Stimulated activated CD4-positive, alpha-beta T cell treated with anti-CD3 and anti-CD28 coated beads, Interleukin-15, amount 100 ng/mL, for 1 hour (primary cell): ENCODE measurements at places on chromosomes 12 and 14.

DNA sequence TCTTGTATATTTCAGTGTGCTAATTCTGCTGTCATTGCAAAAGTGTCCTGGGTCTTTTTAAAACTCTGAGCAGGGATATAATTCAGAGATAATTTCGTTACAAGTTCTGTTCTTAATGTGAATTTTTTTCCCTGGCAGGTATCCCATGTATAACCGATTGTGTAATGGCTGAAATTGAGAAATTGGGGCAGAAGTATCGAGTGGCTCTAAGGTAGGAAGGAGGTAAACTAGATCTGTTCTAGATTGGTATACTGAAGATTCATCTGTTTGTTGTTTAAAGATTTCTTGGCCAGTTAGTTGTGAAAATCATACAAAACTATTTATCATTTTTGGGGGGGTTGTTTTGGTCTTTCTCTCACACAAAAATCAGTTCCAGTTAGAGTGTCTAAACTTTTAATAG lies 10.2 kb downstream of the FCF1 start:
- DNase-seq: no peak

GRCh38 chr12:70758494-70758845 lies 121.2 kb upstream of the PTPRB start:
- DNase-seq: no peak

DNA sequence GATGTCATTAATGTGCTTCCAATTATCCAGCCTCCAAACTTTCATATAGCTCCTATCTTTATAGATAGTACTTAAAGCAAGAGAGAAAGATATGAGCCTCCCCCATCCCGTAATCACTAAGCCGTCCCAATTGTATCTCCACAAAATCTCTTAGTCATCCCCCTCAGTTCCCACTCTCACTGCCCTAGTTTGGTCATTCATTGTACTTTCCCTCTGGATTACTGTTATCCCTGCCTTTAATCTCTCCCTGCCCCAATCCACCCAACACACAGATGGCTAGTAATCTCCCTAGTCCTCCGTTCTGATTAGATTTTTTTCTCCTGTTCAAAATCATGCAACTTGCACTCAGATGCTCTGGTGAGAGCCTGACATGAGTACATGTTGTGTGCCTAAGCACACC lies 5.4 kb upstream of the BCAT1 start:
- DNase-seq: no peak

DNA sequence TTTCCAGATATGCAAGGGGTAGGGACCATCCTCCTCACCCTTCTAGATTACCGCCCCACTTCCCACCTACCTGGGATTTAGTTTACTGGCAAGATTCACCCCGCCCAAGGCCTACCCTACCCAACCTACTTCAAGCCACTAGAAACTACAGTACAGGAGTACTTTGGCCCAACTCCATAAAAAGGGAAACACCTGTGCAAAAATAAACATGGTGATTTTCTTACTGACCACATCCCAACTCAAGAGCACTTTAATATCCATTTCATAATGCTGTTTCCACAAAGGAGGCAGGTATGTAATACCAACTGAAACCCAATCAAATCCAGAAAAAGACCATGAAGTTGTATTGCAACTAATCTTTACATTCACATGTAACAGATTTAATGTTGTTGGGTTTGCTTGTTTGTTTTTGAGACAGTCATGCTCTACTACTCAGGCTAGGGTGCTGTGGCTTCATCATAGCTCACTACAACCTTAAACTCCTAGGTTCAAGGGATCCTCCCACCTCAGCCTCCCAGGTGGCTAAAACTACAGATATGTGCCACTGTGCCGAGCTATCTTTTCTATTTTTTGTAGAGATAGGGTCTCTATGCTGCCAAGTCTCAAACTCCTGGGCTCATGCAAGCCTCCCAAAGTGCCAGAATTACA lies 41.7 kb upstream of the RAP1B start:
- DNase-seq: no peak

- DNase-seq: no peak
These were observed 431.5 kb upstream of the OR4E1 start for GRCh38 chr14:22105006-22105623.

DNA sequence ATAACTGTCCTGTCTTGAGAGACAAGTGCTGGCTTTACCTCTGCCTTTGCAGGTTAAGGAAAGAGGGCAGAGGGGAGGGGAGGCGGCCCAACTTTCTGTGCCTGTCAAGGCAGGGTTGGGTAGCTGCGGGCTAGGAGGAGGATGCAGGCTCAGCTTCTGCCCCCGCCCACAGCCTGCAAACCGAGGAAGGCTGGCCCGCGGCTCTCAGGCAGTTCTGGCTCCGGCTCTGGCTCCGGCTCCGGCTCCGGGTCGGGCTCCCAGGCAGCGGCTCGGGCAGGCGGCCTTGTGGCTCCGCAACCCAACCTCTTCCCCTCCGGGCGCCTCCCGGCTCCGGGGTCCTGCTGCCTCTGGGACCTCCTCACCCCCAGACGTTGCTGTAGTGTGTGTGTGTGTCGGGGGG lies 92.9 kb downstream of the TMEM30B start:
- no peak for DNase-seq

GRCh38 chr12:49054524-49054923 lies 6.1 kb downstream of the KMT2D start:
- DNase-seq: no peak

- DNase-seq: no peak
These were observed 75.3 kb upstream of the TMPO start for GRCh38 chr12:98439981-98440581.

DNA sequence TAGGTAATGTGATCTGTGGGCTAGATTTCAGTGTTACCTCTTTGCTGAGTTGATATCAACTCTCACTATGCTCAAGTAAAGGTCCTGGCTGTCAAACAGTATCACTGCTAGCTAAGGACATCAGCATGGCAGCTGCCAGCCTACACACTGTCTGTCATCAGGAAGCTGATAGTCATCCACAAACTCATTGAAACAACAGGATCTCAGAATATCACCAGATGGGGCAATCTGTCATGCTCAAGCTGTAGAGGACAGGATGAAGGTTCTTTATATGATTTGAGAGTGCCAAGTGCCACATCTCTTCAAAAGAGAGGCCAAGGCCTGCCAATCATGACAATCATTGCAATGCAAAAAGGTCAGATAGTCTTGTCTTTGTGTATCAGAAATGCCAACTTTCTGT lies 811.5 kb upstream of the SEL1L start:
- no peak for DNase-seq

DNA sequence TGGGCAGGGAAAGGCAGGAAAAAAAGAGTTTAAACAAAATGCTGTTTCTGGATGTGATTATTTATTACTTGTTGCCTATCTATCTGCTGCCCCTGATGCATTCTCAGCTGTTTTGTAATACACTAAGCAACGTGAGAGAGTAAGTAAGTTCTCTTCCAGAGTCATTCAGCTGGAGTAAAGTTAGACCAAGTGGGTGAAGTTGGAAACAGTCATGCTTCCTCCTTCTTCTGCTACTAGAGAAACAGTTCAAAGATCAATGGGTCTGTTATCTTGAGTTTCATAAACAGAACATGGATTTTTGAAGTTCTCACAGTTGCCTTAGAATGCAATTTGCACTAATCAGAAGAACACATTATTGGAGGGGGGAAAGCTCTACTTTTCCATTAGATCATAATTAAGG lies 279.3 kb downstream of the EGLN3 start:
- DNase-seq: no peak

GRCh38 chr14:71163050-71163841 lies 256.0 kb downstream of the PCNX1 start:
- no peak for DNase-seq

GRCh38 chr12:104699489-104700190 lies 242.9 kb downstream of the CHST11 start:
- DNase-seq: no peak

DNA sequence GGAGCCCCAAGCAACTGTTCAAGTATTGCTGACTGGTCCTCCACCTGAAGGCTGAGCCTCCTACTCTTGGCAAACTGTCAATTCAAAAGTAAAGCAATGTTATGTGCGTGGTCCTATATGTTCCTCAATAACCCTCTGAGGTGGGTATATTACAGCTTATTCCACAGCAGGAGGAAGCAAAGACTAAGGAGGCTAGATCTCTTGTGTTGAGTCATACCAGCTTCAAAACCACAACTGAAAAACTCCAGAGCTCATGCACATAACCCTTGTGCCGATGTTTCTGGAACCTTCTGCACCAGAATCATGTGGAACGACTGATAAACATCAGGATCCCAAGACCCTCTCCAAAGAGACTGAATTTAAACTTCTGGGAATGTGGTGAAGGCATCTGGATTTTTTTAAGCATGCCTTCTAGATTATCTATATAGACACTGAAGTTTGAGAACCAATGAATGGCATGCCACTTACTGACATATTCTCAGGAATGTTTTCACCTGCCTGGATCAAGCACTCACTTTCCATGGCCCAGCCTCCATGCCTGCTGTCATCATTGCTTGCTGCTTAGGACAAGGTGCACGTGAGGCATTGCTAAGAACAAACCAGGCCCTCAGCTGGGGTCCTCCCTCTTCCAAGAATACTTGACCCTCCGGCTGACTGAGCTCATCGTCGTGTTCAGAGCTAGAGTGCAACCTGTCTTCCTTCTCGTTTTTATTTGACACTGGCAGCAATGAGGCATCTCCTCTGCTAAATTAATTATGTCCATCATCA lies 194.7 kb downstream of the BCL11B start:
- no peak for DNase-seq

- no peak for DNase-seq
These were observed 40.5 kb downstream of the SLC2A14 start for GRCh38 chr12:7832059-7832696.

GRCh38 chr12:93318720-93319522 lies 58.8 kb upstream of the NUDT4 start:
- no peak for DNase-seq

DNA sequence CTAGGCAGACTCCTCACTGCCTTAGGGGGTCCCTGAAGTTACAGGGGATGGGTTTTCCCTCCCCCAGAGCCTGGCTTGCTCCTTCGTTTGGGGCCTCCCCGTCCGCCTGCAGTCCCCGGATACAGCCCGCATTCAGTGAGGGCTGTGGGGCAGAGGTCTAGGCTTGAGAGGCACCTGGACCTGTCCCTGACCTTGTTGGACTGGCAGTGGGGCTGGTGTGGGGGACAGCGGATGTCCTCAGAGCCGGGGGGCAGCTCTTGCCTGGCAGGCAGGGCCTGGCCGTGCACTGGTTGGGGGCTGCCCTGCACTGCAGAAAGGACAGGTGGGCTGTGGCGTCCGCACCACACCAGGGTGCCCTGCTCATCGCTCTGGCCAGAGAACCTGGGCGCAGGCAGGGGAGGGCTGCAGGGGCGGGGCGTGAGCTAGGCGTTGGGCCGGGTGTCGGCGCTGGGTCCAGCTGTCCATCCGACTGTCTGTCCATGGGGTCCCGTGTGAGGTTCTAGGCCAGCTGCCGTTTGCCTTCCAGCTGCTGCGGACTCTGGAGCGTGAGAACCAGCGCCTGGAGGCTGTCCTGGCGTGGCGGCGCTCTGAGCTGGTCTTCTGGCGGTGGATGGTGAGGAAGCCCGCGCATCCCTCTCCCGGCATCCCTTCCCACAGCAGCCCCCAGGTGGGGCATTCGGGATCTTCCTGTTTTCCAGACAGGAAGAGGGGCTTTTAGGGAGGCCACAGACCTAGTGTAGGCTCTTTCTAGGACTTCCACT lies 6.0 kb downstream of the TEDC1 start:
- no peak for DNase-seq

DNA sequence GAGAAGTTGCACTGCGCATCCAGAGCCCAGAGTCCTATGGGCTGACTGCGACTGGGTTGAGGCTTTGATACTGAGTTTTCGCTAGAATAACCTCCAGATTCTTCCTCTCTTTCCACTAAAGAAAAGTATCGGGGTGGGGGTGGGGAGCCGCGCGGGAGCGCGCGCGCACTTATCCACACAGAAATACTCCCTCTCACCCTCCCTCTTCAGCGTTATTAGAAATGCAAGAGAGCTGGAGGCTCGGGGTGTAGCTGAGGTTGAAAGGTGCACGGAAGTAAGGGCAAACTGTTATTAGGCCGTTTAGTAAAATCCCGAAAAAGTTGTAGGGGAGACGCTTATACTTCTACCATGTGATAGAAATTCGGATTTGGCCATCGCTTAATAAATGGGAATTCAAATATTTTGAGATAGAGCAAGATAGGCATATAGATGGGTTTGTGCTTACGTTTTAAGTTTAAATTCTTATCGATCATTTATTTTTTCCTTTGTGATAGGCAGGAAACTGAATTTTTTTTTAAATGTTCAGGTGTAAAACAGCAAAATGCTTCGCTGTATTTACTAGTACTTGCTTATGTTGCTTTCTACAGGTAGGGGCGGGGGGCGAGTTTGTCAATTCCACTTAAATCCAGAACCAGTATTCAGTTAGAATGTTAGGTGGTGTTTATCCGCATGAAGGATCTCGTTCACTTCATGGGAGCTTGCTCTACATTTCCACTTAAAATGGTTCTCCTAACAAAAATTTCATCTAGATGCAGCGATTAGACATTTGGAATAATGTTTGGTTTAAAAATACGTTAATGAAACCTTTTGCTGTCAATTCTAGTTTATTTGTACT lies 1.1 kb downstream of the ARHGAP5 start:
- DNase-seq: no peak

- DNase-seq: no peak
These were observed 20.1 kb downstream of the AHSA1 start for GRCh38 chr14:77478029-77478428.

DNA sequence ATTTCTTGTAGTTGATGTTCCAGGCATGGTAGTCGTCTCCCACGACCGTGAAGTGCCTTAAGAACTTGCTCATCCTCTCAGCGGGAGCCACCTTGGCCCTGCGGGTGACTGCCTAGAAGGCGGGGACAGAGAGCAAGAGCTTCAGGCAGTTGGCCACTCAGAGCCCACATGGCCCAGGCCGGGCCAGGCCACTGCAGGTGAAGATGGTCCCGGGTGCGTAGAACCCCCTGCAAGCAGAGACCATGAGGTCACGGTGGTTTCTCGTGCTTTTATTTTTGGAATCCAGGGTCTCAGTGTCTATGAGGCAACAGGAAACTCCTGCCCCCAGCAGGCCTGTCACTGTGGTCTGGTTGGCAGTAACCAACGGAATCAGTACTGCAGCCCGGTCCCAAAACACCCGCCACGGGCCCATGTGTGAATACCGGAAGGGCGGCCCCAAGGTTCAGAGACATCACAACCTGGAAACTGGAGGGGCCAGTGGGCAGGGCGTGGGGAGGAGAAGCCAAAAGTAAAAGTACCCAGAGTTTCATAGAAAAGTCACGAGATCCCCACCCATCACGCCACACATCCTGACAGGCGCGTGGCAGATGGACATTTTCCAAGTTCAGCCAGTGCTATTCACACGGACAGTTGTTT lies 27.5 kb downstream of the HVCN1 start:
- peak; percentile 18 for DNase-seq

- DNase-seq: no peak
These were observed 8.4 kb downstream of the PACS2 start for GRCh38 chr14:105322791-105323556.

DNA sequence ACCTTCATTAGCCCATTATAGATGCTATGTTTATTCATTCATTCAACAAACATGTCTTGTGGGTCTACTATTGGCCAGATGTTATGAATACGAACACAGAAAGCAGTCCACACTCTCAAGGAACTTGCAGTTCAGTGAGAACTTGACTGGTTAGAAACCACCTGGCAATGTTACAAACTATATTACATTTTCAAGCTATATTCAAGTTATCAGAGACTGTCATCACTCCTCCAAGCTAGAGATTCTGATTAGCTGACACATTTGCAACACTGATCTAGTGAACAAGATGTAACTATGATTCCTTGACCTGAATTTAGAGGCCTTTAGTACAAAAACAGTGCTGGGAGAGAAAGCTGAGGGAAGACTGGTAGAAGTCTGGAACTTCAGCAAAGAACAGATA lies 170.7 kb upstream of the EEA1 start:
- no peak for DNase-seq
